ENCODE measurements at places on chromosomes 3 and 15. TPM values are rescaled to one million over a fixed set of nuclear protein-coding genes. Genes with fewer than 3 reads are reported as not detected.

DNA sequence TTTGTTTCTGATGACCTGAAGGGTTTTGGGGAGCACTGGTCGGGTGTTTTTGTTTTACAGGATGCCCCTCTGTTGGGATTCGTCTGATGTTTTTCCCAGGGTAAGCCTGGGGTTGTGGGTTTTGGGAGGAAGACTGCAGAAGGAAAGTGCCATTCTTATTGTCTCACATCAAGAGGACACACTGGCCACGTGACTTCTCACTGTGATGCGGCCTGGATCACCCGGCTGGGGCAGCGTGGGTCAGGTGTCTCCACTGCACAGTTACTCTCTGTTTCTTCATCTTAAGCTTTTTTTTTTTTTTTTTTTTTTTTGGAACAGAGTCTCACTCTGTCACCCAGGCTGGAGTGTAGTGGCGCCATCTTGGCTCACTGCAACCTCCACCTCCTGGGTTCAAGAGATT is 120.5 kb downstream of the TMEM266 start:
- no peaks in the 10 kb centered on the region for H3K27me3 ChIP-seq
- H3K4me1 ChIP-seq, result peaks cover 17% of the 10 kb centered on the region
- DNase-seq, result no peak
- no peaks in the 10 kb centered on the region for H3K36me3 ChIP-seq
- no peak overlapping the region for H3K4me3 ChIP-seq
- no peak overlapping the region for H3K27ac ChIP-seq

DNA sequence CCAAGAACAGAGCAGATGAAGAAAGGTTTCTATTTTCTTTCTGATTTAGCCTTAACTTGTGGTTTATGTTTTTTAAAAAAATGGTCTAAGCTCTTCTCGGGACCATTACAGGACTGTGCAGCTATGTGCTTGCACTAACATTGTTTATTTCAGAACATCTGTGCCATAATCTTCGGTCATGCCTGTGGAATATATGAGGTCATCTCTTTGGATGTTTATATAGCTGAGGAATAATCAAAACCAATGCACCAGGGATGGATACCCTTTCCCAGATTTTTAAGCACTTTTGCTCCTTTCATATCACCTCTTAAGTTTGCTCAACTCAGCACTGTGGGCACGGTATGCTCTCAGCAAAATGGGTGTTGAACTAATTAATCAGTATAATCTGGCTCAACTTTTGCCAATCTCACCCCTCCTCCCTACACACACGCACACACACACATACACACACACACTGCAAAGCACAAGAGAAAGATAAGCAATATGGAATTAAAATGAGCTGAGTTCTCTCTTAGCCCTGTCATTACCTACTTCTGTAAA is 268.5 kb upstream of the TMC3 start:
- H3K4me3 ChIP-seq, result no peak overlapping the region
- no peaks in the 10 kb centered on the region for H3K27me3 ChIP-seq
- no peak overlapping the region for H3K27ac ChIP-seq
- H3K36me3 ChIP-seq, result no peaks in the 10 kb centered on the region
- DNase-seq, result no peak
- H3K4me1 ChIP-seq, result no peaks in the 10 kb centered on the region

DNA sequence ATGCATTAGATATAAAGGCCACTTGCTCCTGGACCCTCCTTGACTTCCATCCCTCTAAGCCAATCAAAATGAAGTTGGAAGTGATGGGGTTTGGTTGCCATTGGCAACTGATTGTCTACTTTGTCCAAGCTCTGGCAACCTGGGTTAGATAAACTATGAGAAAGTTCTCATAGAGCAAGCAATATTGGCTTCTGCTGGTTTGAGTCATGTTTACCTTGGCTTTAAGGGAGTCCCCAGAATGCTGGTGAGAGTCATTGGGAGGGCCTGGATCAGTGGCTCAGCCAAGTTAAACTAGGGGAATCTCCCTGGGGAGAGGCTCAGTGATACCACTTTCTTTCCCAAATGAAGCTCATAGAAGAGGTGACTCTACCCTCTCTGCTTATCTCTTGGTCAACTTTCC is 176.3 kb upstream of the ROPN1 start:
- no peak for DNase-seq
- H3K27ac ChIP-seq, result no peak overlapping the region
- H3K4me3 ChIP-seq, result no peak overlapping the region
- H3K36me3 ChIP-seq, result no peaks in the 10 kb centered on the region
- H3K27me3 ChIP-seq, result no peaks in the 10 kb centered on the region

The CORO2B gene
- 0.22 TPM for total RNA-seq

The MKRN3 gene
- 2.2 TPM for total RNA-seq

All from esophagus squamous epithelium (tissue), 5 donors.